NCI-H1436 (cell line): ENCODE measurements at places on chromosomes 1 and 21.

DNA sequence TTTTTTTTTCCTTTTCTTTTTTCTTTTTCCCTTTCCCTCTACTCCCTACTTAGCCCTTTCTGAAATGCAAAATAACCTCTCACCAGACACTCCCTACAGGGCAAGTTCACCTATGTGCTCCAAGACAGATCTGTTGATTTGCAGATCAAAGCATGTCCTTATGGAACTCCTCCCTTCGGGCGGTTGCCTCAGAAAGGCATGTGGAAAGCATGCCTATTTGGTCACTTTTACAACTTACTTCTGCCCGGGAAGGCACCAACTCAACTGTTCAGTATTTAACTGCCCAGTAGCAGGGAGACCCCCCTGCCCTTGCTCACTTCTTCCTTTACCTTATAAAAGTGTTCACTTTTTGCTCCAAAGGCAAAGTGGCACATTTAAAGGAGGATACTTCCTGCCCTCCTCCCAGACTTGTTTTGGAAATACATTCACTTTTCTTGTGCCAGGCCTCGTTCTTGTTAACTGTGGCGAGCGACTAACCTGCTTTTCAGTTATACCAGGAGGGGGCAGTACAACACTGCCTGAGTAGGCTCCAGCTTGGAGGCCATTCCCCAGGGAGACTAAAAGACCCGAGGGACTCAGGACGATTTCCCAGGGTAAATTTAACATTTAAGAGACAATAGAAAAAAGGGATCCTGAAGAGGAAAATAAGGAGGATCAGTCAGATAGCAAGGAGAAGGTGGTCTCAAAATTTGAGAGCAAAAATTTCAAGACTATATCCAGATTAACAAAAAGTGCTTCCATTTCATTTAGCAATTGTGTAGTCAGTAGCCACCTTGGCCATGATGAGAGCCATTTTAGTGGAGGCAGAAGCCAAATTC lies 12.3 kb upstream of the SLAMF7 start:
- peak; percentile 17 for DNase-seq

DNA sequence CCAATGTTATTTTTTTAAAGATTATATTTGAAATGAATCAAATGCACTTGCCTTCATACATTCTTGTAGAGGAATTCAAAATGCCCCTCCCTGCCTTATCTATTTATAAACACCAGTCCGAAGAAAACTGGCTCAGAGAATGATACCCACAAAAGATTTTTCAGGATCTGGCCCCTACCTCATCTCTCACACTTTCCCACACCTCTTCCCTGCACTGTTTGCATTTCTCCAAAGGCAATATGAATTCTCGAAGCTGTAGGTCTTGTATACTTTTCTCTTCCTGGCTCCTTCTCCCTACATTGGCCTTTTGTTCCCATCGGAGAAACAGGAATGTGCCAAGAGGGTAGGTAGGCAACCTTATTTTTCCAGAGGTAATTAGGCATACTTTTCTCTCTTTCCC lies 12.0 kb upstream of the CCDC190 start:
- DNase-seq, result no peak

DNA sequence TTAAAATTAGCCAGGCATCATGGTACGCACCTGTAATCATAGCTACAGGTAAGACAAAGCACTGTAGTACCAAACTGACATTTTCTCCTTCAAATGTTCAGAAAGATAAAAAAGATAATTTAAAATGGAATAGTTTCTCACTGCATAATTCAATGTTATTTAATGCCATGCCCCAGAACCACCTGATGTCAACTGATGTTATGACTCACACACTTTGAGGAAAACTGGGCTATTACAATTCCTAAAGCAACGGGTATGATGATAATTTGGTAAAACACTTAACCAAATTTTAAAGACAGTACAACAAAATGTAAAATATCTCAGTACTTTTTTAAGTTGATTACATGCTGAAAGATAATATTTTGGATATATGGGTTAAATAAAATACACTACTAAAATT lies 22.9 kb upstream of the PLEKHO1 start:
- no peak for DNase-seq

- DNase-seq, result no peak
These were observed 18.0 kb downstream of the RNF223 start for GRCh38 chr1:1055841-1056736.

DNA sequence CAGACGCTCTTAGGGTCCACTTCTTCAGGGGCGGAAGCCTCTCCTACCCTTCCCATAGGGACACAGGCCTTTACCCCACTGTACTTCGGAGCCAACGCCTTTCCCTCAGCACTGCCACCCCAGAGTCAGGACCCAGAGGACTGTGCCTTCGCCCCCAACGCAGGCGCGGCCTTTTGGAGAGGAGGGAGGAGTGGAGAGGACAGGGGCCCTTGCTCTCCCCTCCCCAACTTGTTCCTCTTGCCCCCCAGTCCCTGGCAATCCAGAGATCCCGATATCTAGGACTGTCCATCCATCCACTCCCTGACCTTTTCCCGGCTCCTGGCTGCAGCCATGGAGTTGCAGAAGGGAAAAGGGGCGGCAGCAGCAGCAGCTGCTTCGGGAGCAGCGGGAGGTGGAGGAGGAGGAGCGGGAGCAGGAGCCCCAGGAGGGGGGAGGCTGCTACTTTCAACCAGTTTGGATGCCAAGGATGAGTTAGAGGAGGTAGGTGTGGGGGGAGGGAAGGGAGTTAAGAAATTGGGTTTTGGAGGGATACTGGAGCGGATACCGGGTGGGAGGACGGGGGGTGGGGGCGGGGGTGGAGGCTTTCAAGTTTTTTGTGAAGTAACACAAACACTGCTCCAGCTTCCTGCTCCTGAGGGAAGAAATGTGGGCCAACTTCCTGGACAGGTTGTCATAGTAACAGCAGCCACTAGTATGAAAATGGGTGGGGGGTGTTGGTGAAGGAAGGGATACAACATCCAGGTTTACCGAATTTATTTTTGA lies 636 bp downstream of the INTS3 start:
- no peak for DNase-seq

GRCh38 chr1:245742896-245743295 lies 588.1 kb downstream of the KIF26B start:
- no peak for DNase-seq

DNA sequence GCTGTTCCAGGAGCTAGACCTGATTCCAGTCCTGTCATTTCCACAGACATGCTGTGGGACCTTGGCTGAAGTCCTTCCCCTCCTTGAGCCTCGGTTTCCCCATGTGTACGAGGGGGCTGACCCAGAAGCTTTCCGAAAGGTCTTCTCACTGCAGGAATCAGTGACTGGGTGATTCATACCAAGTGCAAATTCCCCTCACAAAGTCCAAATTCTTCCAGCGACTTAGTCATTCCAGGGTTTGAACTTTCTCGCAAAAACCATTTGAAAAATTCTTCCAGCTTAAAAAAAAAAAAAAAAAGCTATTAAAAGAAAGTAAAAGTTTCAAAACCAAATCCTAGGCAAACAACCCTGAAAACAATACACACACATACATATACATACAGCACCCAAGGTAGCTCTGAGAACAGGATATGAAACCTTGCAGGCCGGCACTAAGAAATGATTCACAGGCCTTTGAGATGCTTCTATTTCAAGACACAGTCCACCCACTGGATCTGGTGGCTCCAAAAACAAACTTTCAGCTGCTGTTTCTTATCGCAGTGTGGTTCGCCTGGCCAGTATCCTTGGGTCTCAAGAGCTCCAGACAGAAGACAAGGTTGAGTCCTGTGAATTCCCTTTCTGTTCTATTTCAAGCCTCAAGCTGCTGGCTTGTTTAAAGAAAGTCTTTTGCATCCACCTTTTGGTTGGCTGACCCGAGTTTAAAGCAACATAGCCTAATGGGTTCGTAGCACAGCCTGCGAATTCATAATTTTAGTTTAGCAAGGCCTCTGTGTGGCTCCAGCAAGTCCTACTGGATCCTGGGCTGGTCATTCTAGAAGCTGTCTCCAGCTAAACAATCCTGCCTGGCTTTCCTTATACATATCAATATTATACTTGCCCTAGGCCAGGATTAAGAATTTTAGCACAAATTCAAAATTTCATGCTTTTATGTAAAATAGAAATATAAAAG lies 18.0 kb upstream of the ID3 start:
- DNase-seq, result no peak

GRCh38 chr1:180586671-180587155 lies 27.9 kb downstream of the OVAAL start:
- peak; percentile 79 for DNase-seq

DNA sequence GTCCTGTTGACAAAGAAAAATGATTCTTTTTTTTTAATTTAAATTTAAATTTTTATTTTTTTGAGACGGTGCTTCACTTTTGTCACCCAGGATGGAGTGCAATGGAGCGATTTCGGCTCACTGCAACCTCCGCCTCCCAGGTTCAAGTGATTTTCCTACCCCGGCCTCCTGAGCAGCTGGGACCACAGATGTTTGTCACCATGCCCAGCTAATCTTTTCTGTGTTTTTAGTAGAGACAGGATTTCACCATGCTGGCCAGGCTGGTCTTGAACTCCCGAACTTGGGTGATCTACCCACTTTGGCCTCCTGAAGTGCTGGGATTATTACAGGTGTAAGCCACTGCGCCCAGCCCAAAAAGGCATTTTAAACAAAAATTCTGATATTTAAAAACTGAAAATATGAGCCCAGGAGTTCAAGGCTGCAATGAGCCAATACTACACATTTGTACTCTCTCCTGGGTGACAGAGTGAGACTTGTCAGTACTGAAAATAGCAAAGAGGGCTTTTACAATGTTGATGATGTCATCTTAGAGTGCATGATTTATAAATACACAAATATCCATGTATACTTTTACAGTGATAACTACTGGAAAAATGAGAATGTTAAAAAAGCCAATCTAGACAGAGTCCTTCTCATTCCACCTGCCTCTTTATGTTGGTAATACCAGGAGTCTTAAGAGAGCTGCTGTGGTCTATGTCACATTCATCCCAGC lies 56.0 kb upstream of the STUM start:
- no peak for DNase-seq

DNA sequence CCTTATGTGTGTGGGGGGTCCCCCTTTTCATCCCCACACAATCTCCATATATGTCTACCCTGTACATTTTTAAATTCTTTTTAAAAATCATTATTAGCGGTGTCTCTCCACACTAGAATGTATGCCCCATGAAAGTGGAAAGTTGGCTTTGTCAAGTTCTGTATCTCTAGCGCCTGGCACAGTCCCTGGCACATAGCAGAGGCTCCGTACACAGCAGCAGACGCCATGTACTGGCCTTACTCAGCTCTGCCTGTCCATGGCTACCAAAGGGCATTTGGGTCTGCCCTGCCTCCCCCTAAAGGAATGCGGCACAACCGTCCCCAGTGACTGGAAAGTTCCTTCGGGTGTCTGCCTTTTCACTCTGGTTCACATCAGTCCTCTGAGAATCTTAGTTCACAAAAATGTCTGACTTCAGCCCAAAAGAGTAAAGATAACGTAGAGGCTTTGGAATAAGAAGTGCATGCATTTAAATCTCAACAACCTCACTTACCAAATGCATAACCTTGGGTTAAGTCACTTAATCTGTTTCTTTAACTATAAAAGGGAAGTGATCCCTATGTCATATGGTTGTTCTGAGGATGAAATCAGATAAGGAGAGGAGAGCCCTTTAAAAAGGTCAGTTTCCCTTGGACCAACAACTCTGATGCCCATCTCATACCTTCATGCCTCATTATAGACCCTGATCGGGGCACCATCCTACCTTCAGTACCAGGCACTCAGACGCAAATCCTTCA lies 61.1 kb downstream of the CD46 start:
- DNase-seq, result no peak

DNA sequence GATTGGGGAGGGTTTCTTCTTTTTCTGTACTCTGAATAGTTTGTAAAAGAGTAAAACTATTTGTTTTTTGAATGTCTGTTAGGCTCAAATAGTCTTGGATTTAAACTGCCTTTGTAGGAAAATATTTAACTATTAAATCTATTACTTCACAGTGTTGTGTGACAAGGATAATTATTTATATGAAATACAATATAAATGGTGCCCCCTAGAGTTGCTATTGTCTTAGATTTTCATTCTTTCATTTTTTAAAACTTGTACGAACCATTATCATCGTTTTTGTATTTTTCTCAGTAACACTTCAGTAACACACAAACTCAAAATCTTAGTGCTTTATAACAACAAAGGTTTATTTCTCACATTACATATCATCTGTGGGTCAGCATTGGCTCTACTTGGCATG lies 37.4 kb downstream of the C1orf185 start:
- DNase-seq, result no peak

GRCh38 chr1:103177108-103177775 lies 68.9 kb upstream of the COL11A1 start:
- no peak for DNase-seq

- DNase-seq, result no peak
These were observed 3.6 kb upstream of the SMPDL3B start for GRCh38 chr1:27931184-27931583.

- no peak for DNase-seq
These were observed 1.1 kb downstream of the LRRC8C start for GRCh38 chr1:89633800-89634625.

DNA sequence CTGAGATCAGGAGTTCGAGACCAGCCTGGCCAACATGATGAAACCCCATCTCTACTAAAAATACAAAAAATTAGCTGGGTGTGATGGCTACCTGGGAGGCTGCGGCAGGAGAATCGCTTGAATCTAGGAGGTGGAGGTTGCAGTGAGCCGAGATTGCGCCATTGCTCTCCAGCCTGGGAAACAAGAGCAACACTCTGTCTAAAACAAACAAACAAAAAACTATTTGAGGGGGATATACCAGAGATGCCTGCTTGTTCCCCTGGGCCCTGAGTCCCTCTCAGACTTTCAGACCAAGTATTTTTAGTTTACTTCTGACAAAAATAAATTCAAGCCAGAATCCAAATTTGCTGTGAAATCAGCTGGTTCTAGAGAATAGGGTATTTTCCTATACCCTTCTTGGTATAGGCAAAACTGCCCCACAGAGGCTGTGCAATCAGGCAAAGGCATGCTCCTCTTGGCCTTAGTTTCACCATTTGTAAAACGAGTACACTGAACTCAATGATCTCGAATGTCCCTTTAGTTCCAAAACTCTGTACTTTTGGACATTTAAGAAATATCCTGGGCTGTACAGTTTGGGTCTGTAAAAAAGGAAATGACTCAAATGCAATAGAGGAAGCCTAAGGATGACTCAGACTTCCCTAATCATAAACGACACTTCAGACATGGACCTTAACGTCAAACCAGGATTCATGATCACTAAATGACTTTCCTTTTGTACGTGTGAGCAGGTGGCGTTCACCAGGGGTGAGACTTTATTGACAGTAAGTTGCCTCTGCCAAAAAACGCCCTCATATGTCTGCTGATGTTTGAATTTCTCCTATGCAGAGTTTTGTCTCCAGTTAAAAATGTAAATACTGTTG lies 16.1 kb downstream of the ENSA start:
- peak; percentile 22 for DNase-seq

- DNase-seq, result no peak
These were observed 3.9 kb upstream of the TP53BP2 start for GRCh38 chr1:223849352-223850254.

DNA sequence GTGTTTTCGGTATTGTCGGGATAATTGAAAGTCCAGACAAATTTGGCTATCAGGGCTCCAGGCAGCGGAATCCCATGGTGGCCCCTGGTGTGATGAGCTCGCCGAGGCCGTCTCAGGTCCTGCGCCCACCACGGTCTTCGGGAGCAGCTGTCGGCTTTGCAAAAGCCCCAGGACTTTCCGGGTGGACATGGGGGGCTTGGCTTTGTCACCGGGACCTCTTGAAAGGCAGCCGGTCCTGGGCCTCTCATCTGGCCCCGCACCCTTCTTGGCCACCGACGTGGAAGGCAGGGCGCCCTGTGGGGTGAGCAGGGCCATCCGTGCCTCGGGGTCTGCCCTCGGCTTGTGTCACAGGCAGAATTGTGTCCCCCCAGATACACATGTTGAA lies 87.1 kb upstream of the ACTRT2 start:
- no peak for DNase-seq
